ENCODE measurements at places on chromosomes 2 and 18.

- DNase-seq = no peak
Measured at GRCh38 chr2:214631406-214631805, 178.1 kb downstream of the BARD1 start.

DNA sequence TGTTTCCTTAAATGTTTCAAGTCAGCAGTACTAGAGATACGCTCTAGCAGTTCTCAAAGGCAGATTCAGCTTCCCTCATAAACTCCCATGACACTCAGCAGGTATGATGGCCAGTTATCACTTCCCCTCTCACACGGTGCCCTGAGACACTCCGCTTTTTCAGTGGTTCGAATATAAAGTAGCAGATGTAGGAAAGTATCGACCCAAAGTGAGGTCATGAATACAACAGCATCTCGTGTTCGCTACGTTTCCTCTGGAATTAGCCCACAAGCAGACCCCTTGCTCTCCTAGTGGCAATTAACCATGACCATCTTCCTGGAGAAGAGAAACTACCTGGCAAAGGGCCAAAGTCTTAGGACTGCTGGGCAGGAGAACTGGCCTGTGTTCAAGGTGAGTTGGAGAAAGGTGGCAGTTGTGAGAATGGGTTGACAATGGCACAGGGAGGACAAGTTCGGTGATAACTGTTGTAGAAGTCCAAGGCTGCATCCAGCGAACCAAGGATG, 9.3 kb upstream of the AGBL5 start:
- DNase-seq = no peak

GRCh38 chr18:47345291-47345690, 93.8 kb upstream of the SKOR2 start:
- no peak for DNase-seq

DNA sequence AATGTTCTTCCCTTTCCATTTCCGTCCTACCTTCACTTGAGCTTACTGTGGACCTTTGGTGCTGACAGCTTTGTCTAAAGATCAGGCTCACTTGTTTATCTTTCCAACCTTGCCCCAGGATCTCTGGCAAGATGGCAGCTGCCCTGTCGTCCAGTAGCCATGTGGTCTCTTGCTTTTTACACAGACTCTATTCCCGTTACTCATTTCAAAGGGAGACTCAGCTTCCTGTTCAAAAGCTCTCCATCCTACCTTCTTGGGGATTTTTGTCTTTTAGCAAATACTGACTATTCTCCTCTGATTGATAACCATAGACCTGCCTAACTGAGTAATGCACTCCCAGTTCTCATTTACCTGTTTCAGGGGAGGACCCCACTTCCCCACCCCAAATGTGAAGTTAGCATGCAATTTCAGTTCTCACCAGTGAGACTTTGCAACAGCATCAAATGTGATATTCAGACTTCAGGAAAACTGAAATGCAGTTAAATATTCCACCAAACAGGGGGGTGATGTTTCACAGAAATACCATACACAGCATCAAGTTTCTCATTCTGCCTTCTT, 184.4 kb downstream of the MYO3B start:
- DNase-seq = no peak

GRCh38 chr2:47437287-47437686, 34.3 kb downstream of the MSH2 start:
- no peak for DNase-seq

DNA sequence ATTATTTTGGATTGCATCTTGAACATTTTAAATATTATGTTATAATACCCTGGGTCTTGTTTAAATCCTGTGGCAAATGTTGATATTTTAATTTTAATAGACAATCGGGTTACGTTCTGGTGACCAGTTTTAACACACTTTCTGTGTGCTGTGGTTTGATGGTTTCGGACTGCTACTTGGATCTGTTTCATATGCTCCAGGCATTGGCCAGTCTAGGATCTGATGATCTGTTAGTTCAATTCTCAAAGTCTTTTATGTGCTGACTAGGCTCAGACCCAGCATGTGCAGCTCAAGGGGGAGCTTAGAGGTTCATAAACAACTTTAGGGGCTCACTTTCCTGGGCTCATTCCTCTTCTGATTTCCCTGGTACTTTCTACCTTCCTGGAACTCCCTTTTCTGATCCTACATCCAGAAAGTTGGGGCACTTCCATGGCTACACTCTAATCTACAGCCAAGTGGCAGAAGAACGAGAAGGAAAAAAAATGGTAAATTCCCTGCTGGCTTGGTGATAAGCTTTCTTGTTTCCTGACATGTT, 5.0 kb upstream of the ZBTB14 start:
- no peak for DNase-seq

GRCh38 chr18:7234956-7235355, 4.1 kb downstream of the LRRC30 start:
- no peak for DNase-seq

DNA sequence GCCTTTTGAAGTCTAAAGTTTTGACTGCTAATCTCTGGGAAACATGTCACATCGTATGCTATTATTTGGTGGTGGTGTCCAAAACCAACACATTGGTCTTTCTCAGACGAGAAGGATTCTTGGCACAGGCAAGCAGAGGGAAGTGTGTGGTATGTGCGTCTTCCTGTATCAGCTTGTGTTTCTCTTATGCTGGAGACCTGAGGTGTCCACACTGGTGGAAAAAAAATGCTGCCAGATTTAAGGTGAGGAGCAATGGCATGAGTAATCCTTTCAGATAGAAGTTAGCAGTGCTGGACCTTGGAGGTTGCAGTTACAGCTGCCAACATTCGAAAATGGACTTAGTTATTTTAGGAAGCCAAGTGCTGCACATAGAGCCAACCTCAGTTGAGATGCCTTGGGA, 11.7 kb upstream of the FHL2 start:
- DNase-seq = no peak

DNA sequence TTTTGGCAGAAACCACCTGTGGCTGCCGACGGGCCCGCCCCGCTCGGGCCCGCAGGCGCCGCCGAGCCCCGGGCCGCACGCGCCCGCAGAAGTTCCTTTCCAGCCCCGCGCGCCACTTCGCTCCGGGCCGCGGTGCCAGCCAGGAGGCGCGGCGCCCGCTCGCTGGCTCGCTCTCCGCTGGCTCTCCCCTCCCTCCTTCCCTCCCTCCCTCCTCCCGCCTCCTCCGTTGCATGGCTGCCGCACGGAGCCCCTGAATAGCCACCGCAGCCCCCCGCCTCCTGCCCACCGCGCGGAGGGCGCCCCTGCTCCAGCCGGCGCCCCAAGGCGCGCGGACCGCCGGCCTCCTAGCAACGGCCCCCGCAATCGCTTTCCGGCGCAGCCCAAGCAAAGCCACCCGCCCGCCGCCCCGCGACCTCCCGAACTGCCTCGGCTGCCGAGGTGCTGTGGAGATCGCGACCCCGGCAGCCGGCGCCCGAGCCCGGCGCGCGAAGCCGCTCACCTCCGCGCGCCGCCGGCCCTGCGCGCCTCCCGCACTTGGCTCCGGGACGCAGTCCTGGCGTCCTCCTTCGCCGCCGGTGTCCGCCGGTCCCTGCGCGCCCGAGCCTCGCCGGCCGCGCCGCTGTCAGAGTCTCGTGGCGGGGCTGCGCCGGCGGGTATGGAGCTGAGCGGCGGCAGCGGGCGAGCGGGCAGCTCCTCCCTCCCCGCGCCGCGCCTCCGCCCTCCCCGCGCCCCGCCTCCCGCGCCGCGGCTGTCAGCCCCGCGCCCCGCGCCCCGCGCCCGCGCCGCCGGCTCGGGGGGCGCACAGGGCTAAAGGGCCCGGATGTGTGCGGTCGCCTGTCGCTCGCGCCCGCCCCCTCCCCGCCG, at the start of gene ZBTB7C:
Gene ZBTB7C (minus strand): TSS at position 657 of the 864 bp plus-strand sequence.
- no peak for DNase-seq

DNA sequence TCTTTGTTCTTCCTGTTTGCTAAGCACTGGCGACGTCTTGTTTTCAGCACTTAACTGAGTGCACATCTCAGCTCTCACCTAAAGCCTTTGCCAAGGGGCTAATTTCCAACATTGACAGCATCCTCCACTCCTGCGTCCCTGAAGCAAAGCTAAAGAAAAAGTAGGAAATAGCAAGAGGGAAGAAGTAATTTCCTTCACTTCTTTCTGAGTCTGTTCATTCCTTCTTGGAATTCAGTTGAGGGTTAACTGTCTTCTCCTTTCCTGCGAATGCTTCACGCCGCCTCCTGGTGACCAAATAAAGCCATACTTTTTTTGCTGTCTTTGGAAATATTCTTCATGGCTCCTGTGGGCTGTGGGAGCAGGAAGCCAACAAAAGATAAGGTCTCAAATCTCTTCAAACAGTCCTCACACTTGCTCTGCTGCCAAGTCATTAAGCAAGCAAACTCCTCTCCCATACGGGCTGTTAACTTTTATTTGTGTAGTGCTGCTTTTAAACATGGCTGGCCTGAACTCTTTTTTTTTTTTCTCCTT, 100.9 kb downstream of the DPP10 start:
- DNase-seq = no peak

DNA sequence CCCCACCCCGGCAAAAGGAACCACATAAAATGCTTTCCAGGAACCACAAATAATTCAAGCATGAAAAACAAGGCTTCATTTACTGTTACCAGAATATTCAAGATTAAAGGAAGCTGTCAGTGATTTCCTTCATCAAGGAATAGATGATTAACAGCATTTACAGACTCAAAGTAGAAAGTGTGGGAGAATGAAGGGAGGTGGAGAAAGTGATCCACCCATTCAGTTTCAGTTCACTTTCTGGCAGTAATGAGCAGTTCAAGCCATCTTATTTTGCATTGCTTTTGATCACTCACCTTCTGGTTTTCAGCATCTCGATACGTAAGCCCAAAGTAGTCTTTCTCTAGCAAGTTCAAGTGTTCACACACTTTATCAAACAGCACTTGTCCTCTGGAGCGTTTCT, 99.0 kb downstream of the EPB41L3 start:
- no peak for DNase-seq
